ENCODE measurements at places on chromosomes 4 and X.

GRCh38 chrX:104806346-104806745 is 240.3 kb downstream of the IL1RAPL2 start:
- DNase-seq: no peak

- DNase-seq: no peak
Observed at GRCh38 chr4:147578593-147578992, 38.6 kb upstream of the TMEM184C start.

DNA sequence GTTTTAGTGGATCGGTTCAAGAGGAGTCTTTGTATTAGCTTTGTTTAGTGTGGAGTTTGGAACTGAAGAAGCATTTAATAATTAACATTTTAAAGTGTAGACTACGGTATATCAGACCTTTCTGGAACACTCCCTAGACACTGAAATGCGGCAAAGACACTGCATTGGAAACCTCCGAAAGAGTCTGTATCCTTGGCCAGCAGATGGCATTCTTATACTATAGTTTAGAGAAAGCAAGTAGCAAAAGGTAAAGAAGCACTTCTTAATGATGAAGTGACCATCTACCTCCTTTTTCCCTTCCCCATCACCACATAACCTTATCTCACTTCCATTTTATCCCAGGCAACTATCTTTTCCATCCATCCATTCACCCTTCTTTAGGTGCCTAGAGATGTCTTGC is 7.6 kb downstream of the FABP2 start:
- no peak for DNase-seq

DNA sequence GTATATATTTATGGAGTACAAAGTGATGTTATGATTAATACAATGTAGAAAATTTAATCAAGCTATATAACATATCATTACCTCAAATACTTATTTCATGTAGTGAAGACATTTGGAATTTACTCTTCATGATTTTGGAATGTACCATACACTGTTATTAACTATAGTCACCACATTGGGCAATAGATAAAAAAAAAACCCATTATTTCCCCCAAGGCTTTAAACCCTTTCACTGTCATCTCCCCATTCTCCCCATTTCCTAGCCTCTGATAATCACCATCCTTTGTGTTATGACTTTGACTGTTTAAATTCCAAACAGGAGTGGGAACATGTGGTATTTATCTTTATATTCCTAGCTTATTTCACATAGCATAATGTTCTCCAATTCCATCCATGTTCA is 2189.1 kb upstream of the AGA start:
- DNase-seq: no peak

- no peak for DNase-seq
Observed at GRCh38 chrX:152821145-152821765, 9.3 kb downstream of the CETN2 start.

DNA sequence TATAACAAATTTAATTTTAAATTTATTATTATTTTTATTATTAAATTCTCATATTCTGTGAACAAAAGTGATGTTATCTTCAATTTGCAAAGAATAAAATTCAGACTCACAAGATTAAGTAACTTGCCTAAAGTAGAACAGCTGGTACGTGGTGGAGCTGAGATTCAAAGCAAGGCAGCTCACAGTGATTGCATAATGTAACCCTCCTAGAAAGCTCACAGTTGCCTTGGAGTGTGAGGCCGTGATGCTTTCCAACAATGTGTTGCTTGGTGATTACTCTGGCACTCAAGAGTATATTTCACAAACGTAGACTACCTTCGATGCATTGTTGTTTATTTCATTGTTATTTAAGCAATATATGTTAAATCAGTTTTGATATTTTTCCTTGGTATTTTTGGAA is 1039.2 kb upstream of the PABPC4L start:
- no peak for DNase-seq

- DNase-seq: peak; percentile 33
Observed at GRCh38 chr4:2393353-2394270, 24.8 kb downstream of the ZFYVE28 start.

DNA sequence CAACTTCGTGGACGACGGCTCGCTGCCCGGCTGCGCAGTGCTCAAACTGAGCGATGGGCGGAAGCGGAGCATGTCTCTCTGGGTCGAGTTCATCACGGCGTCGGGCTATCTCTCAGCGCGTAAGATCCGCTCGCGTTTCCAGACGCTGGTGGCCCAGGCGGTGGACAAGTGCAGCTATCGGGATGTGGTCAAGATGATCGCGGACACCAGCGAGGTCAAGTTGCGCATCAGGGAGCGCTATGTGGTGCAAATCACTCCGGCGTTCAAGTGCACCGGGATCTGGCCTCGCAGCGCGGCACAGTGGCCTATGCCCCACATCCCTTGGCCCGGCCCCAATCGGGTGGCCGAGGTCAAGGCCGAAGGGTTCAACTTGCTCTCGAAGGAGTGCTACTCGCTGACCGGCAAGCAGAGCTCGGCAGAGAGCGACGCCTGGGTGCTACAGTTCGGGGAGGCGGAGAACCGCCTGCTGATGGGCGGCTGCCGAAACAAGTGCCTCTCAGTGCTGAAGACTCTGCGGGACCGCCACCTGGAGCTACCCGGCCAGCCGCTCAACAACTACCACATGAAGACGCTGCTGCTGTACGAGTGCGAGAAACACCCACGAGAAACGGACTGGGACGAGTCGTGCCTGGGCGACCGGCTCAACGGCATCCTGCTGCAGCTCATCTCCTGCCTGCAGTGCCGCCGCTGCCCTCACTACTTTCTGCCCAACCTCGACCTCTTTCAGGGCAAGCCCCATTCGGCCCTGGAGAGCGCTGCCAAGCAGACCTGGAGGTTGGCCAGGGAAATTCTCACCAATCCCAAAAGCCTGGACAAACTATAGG is 1.5 kb downstream of the MAB21L2 start:
- DNase-seq: no peak

DNA sequence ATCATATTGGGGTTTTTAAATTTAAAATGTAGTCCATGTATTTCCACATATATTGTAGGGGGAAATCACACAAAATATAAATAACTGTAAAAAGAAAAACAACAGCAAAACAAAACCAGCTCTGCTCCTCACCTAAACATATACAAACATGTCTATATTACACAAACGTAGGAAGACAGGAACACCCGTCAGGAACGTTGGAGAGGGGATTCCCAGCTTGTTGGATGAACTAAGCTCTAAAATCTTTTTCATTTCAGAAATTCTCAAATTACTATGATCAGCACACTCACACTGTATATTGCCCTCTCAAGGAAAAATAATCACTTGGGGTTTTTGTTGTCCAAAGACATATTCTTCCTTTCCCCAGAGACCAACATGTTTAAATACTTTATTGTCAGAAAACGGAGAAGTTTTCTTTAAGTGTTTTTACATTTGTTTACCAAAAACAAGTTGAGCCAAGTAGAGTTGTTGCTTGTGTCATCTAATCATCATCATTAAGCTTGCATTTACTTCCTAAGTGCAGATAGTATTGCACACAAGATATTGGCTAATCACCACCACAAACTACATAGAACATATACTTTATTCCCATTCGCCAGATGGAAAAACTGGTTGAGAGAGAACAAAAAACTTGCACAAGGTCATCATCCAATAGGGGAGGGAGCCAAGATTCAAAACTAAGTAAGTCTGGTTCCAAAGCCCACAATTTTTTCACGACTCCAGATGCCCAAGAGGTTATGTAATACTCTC is 2.4 kb upstream of the TLR10 start:
- no peak for DNase-seq

DNA sequence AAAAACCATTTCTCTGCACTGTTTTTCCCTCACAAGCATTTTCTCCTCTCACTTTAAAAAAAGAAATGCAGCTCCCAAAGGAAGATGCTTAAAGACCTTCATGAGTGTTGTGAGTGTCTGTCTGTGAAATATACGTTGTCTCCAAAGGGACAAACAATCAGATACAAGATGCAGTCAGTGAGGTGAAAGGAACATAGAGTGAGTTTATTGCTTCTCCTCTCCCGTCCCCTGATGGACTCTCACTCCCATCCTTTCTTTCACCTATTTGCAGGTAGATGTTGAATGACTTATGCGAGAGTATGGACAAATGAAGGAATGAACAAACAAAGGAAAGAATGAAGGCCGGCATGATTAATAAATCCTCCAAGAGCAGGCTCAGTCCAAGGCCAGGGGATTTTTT is 561.2 kb upstream of the DIPK2B start:
- no peak for DNase-seq

DNA sequence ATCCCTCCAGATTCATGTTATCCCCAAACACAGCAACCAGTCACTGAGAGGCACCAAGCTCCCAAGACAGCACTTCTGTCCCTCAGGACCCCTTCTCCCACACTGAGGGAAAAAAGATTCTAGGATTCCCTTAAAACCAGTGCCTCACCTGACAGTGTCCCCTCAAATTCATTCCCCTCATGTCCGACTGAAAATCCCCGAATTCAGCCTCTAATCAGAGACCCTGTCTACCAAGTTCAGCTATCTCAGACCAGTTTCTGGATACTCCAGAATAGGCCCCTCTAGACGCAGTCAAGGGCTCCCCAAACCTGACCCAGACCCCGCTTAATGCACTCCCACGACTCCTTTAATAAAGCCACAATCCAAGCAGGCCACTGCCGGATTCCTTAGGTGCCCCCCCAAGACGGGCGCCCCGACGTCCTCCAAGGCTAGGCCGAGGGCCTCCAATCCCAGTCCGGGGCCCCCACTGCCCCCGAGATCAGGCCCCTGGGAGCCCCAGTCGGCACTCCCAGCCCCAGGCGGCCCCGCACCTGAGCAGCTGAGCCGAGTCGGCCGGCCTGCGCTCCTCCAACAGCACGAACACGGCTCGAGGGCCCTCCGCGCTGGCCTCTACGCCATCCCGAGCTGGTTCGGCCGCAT is 457 bp downstream of the TFE3 start:
- no peak for DNase-seq

GRCh38 chrX:103356130-103356798 is at the start of gene TCEAL9:
Gene TCEAL9, plus strand, starts transcription at chrX:103356506. Its CDS starts 1,179 bp downstream, at chrX:103357685.
- DNase-seq: peak; percentile 43

DNA sequence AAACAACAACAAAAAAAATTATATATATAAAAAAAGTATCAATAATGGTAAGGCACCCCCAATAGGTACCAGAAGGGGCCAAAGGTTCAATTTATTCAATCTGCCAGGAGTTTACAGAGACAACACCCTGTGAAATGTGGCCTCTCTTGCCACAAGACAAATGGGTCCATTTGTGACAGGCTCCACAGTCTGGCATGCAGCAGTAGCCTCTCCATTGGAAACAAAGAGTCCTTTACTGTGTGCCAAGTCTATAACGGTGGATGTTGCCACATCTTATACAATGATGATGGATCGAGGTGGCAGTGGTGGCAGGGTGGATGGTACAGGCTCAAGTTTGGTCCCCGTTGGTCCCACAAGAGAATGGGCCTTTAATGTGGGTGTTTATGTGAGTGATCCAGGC is 70.1 kb upstream of the SH3RF1 start:
- no peak for DNase-seq

DNA sequence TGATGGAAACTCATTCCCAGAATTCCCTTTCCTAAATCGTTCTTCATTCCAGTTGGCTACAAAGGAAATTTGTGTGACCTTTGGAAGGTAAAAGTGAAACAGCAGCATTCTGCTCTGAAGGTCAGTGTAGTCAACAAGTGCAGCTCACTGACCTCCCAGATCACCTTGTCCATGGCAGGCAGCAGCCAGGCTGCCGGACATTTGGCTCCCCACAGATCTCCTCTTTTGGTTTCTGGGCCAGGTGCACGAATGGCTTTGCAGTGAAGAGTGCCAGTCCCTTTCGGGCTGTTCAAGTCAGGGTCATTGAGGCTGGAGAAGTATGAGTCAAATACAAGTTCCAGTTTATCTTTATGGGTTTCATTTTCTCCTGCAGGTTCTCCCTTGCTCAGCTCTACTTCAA is 14.3 kb downstream of the GPRIN3 start:
- no peak for DNase-seq

DNA sequence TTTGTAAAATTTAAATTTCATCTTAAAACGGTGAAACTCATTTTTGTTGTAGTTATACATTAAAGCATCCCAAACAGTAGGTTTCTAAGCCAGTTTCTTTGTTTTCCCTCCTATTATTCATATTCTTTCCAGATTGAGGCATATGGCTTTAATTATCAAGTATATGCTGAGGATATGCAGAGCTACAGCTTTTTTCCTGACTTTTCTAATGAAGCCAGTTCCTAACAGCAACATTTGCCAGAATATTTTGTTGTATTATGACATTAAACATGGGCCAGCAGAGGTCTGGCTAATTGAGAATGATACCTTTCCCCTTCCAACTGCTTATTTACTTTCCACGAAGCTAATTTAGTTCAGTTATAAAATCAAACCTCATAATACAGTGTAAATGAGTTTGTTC is 75.3 kb downstream of the SLIT2 start:
- no peak for DNase-seq

DNA sequence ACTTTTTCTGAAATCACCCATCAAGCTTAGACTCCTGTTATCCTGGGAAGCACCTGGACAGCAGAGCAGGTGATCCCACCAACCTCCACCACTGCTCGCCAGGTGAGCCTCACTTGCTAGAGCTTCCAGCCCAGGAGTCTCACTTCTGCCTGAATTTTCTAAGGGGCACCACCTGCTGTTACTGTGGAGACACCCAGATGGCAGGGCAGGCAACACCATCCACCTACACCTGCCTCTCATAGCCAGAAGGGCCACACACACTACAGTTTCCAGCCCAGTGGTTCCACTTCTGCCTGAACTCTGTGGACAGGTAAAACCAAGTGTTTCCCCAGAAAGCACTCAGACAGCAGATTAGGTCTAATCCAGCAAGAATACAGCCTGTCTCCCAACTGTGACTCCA is 262.0 kb downstream of the ARAP2 start:
- DNase-seq: no peak

DNA sequence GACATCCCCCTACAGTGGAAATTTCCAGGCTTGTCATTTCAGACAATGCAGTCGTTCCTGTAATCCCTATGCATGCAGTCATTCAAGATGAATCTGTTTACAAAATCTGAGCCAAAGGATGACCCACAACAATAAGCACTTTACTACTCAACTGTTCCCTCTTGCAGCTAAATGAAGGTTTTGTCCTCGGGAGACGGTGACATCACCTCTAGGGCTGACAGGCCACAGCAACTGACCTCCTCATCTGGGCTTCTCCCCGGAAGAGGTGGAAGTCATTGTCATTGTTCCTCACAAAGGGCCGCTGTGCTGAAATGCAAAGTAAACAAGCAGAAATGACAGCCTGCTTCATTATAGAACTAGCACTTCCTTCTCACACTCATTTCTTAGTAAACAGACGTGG is 29.2 kb downstream of the CLRN2 start:
- DNase-seq: peak; percentile 32

All from frontal cortex (tissue), 4 donors.